ENCODE measurements at places on chromosomes 7 and 10.

GRCh38 chr7:12754179-12754578 lies 66.7 kb downstream of the ARL4A start:
- DNase-seq: no peak

DNA sequence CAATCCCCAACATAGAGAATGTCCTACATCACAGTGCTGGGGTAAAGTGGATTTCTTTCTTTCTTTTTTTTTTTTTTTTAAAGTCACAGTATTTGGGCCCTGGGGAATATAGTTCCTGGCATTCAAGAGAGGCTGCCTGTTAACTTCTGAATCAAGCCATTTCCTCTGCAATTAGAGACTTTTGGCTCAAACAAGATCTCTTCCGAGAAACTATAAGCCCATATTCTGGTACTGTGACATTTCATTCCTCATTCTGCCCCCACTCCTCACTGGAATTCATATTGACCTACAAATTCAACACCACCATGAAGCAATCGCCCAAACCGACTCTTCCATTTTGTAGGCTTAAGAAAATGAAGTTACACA lies 187.4 kb downstream of the PHTF2 start:
- DNase-seq: no peak

GRCh38 chr7:17988858-17989257 lies 38.8 kb downstream of the PRPS1L1 start:
- no peak for DNase-seq

GRCh38 chr7:29453021-29453420 lies 110.6 kb upstream of the PRR15 start:
- no peak for DNase-seq

DNA sequence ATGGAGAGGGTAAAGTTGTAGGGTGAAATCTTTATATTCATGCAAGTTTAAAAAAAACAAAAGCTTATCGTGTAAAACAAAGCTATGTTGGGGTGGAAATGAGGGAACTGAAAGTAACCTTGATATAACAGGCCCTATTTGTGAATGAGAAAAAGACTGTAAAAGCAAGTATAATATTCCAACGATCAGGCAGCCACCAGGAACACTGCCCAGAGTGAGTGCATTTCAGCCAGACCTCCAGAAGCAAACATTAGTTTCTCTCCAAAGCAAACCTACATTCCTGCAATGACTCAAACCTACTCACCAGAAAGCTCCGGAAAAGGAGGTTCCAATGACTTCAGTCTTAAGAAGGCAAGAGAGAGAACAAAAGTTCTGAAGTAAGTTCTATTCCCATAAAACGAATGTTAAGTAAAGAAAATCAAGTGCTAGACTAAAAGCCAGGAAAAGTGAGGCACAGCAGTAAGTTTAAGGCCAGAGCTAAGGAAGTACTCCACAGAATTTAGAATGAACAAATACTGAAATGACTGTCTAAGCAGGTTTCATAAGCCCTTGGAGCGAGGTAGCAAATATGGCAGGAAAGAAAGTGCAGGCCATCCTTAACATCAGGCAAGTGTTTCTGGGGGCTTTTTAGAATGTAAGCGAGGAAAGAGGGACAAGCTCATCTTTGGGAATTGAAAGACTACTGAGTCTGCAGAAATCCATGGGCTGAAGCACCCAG lies 493.1 kb downstream of the XPNPEP1 start:
- DNase-seq: no peak

GRCh38 chr10:99484626-99485581 lies 47.8 kb upstream of the NKX2-3 start:
- DNase-seq: no peak

- no peak for DNase-seq
Measured at GRCh38 chr7:34309116-34309515, 348.9 kb upstream of the NPSR1 start.

DNA sequence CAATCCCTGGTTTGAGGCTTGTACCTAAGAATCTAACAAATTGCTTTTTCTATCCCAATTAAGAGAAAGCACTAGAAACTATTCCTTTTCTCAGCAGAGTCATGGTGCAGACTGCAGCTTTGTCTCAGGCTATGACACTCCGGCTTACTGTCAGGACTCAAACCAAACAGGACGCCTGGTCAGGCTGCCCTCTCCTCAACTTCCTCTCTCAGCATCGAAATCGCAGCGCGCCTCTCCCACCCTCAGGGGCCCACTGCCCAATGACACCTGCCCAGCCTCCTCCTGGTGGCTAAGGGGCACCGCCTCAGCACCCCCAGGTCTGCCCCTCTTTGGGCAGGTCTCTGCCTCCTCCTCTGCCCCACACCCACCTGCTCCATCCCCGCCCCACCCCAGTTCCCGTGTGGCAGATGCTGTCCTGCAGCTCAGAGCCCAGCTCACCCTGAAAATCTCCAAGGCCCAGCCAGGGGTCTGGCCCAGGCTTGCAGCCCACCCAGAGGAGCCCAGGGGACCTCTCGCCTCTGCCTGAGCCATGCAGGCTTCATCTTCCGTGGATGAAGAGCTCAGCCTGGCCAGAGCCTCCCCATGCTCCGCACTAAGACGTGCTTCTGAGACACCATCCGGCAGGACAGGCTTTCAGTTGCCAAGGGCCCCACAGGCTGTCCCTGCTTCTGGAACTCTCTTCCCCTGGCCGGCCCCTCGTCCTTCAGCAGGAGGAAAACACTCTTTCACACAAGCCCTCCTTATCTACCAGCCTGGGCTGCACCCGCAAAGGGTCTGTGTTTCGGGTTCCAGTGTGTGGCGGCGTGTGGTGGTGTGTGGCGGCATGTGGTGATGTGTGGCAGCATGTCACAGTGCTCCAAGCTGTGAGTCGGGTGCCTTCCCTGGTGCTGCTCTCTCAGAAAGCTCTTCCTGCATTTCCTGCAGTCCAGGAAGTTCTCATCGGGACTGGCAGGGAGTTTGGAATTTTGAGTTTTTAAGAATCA lies 16.4 kb upstream of the PTPRN2 start:
- DNase-seq: no peak

GRCh38 chr10:79982861-79983260 lies 34.0 kb upstream of the SFTPD start:
- DNase-seq: no peak

- DNase-seq: no peak
Measured at GRCh38 chr10:106053061-106053460, 1111.4 kb downstream of the SORCS1 start.

GRCh38 chr7:134820778-134821177 lies 41.3 kb downstream of the CALD1 start:
- no peak for DNase-seq

DNA sequence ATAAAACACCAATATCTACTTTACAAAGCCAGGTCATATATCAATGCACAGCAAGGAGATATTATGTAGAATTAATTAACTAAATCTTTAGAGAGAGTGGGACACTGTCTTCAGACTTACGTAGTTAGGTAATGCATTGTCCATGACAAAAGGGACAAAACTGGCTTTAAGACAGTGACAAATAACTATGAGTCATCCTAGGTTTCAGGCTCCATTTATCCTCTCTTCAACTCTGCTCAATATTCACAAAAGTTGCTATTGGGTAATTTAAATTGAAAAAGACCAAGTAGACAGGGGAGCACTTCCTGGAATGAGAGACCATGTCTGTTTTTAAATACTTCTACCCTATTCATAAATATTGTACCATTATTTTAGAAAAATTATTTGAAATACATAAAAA lies 464.5 kb downstream of the ARL4A start:
- DNase-seq: no peak

- no peak for DNase-seq
Measured at GRCh38 chr10:120584786-120585185, 127.8 kb downstream of the PLPP4 start.

GRCh38 chr7:39527951-39528350 lies 38.3 kb upstream of the YAE1 start:
- no peak for DNase-seq

DNA sequence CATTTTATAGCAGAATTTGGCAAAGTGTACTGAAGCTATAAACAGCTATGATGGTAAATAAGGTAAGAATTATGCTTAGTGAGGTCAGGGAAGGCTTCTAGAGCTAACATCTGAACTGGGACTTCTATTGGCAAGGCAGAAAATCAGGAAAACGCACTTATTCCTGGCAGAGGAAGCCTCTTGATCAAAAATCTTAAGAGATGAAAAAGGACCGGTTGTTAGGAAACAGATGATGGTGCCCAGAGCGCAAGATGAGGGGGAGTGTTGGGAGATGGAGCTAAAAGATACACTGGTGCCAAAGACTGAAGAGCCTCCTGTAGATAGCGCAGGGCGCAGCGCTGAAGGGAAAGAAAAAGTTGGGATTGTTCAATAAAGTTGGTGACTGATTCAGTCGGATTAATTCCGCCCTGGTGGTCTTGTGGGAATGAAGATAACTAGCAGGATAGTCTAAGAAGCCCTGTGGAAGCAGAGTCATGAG lies 550 bp upstream of the CALU start:
- DNase-seq: peak; percentile 29

GRCh38 chr7:158108646-158109293 lies 478.9 kb downstream of the PTPRN2 start:
- no peak for DNase-seq

- no peak for DNase-seq
Measured at GRCh38 chr7:14717169-14717568, 185.4 kb downstream of the DGKB start.

GRCh38 chr7:108634036-108634435 lies 64.4 kb downstream of the DNAJB9 start:
- no peak for DNase-seq
